ENCODE measurements at places on chromosomes 7 and 10.

DNA sequence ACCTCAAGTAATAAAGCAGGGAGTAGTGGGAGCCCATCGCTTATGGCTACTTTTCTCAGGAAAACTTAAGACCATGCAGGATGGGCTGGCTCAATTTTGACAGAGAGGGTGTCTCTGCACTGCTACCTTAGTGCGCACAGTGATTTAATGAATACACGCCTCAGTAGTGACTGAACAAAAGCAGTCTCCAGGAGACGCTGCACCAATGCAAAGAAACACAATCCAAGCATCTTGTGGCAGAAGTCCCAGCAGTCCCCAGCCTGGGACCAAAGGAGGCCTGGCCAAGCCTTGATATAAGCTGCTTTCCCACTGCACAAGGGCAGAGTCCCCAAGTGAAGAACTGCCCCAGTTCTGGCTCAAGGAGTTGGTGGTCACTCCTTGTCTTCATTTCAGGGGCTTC, 368.9 kb downstream of the KCNMA1 start:
- no peak for DNase-seq

GRCh38 chr10:133163889-133164815, 4.1 kb downstream of the KNDC1 start:
- DNase-seq = no peak

- DNase-seq = no peak
These were observed 30.5 kb upstream of the BTRC start for GRCh38 chr10:101323495-101323894.

DNA sequence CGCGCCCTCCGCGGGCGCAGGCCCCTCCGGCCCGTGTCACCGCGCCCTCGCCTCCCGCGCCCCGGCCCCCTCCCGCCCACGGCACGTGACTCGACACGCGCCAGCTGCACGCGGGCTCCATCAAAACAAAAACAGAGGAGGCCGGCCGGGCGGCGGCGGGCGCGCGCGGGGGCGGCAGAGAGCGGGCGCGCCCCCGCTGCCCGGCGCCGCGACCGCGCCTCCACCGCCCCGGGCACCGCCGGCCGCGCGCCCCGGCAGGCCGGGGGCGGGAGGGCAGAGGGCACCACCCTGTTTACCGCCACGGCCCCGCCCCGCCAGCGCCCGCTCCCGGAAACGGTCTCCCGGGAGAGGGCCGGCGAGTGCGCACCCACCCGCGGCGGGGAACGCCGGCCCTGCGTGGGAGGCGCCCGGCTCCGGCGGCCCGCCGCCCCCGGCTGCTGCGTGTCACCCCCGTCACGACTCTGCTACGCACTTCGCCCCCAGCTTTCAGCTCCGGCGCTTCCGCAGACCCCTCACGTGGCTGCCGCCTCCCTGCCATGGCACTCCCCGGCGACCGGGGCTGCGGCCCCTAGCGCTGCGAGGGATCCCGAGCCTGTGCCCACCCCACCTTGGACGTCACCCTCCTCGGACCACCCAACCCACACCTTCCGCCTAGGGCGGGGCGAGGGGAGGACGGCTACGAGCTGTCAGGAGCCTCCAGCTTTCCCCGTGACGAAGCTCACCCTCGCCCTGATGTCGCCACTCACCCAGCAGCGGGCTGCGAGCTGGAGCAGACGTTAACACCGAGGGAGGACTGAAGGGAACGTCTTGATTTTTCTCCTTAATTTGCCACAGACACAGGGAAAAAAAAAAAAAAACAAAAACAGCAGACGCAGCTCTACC, 221.6 kb upstream of the MKLN1 start:
- DNase-seq = peak; percentile 86

- no peak for DNase-seq
These were observed 627.0 kb downstream of the ACTR3B start for GRCh38 chr7:153386556-153386955.

DNA sequence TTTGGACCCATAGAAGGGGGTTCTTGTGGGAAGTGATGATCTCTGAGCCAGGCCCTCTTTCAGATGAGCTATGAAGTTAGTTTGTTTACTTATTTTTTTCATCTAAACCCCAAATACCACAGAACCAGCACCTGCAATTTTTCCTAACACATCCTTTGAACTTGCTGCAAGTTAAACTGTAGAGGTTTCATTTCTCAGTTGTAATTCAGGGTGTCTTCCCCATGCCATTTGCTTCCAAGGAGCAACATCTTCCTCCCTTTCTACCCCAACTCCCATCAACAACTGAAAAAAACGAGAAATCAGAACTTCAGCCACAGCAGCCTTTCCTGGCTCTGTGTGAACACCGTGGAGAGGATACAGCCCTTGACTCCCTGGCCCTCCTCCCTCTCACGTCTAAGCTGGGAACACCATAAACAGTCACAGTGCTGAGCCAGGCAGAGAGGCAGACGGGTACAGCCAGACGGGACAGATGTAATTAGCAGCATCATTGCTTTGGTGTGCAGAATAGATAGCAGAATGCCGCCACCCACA, 63.6 kb downstream of the RGS10 start:
- DNase-seq = no peak

- DNase-seq = no peak
These were observed 127.2 kb downstream of the ARL5B start for GRCh38 chr10:18786478-18786877.

DNA sequence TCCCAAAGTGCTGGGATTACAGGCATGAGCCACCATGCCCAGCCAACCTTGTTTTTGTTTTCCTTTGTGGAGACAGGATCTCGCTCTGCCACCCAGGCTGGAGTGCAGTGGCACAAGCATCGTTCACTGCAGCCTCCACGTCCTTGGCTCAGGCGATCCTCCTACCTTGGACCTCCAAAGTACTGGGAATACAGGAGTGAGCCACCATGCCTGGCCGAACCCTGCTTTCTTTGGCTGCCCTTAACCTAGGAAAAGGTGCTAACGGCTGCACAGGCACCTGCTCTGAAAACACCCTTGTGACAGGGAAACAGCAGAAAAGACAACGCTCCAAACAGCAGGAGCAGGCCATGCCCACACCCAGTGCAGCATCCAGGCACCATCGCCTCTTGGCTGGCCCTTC, 71.9 kb downstream of the OAT start:
- no peak for DNase-seq

- no peak for DNase-seq
These were observed 110.8 kb upstream of the EGFR start for GRCh38 chr7:54907981-54908380.

DNA sequence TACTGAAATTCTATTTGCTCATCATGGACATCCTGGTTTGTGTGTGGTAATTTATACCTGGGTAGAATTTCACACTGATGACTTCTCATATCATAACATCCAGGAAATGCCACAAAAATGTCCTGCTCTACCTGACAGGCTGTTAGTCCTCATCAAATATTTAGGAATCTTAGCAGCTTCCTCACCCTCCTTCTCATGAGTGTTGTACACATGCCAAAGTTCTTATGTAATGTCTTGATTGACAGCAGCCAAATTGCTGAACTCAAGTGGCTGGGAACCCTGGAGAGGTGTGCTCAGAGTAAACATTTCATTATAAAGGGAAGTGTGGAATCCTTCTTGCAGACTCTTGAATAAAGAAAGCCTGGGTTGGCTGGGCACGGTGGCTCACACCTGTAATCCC, 8.9 kb downstream of the EEPD1 start:
- no peak for DNase-seq

DNA sequence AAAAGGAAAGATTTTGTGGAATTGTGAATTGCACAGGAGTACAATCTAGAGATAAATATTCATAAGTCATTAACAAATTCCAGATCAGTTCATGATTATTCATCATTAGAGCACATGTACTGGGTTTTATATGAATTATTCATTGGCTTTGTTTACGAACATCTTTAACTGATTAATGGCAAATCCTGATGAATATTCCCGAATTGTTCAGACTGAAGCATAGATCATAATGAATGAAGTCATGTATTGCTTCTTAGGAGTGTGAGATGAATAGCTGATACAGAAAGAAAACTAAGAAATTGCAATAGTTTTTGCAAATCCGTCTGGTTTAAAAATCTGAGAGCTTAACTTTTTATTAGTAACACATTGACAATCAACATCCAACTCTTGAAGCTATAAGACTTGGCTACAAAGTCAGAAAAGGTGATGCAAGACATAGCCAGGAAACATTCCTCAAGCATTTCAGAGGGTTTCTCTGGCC, 183.6 kb upstream of the DGKB start:
- no peak for DNase-seq
